Spinal cord (tissue), 10 donors: ENCODE measurements at places on chromosomes 2 and 18.

GRCh38 chr2:106020821-106021661 lies 173.1 kb downstream of the UXS1 start:
- DNase-seq, result peak; percentile 59

DNA sequence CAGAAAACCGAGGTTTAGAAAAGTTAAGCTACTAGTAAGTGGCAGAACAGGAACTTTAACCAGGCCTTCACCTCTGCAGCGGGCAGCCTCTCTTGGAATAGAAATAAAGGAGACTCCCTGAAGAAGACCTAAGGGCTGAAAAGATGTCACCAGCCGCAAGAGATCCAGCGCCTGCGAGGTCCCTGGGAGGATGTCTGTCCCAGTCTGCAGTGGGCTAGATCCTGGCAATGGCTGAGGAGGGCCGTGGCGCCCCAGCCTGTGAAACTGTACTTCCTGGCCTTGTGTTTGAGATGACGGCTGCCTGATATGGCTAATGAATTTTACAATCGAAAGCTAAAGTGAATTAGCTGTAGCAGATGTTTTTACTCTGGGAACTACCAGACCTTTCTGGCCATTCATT lies 300.6 kb upstream of the SALL3 start:
- DNase-seq, result no peak

DNA sequence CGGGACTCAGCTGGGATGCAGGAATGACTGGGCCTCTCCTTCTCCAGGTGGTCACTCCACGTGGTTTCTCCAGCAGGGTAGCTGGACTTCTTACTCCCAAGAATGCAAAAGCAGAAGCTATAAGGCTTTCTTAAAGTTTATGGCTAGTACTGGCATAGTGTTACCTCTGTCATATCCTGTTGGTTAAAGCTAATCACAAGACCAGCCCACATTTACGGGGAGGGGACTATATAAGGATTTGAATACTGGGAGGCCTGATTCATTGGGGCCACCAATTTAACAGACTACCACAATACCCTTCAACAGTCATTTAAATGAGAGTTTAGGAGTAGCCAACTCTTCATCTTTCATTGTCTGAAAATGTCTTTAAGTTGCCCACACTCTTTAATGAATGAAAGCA lies 94.4 kb upstream of the TSPYL6 start:
- no peak for DNase-seq

DNA sequence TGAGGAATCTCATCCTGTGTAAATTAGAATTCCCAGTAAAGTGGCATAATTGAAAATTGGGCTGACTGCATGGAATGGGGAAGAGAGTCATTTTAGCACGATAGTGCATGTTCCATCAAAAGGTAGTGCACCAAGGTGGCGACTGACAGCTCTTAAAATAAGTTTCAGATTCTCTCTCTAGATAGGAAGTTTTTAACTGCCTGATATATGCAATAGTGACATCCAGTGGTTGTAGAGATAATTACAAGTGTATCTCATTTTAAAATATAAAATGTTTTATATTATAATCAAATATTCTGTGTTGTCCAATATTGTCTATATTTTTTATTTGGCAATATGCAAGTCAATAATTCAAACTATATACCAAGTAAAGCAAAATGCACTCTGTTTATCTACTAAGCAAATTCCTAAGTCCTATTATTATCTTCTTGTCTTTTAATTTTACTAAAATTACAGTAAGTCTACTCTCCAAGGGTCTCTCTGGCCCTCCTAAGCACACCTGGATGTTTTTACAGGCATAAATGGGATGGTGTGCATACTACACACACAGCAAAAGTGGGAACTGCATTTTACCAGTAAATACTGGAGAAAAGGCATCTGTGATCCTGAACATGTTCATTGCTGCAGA lies 397.7 kb upstream of the HNRNPA3 start:
- no peak for DNase-seq

- DNase-seq, result no peak
Observed at GRCh38 chr2:172248381-172248780, 145.7 kb upstream of the DLX2 start.

GRCh38 chr2:40734797-40735196 lies 282.9 kb upstream of the SLC8A1 start:
- no peak for DNase-seq

DNA sequence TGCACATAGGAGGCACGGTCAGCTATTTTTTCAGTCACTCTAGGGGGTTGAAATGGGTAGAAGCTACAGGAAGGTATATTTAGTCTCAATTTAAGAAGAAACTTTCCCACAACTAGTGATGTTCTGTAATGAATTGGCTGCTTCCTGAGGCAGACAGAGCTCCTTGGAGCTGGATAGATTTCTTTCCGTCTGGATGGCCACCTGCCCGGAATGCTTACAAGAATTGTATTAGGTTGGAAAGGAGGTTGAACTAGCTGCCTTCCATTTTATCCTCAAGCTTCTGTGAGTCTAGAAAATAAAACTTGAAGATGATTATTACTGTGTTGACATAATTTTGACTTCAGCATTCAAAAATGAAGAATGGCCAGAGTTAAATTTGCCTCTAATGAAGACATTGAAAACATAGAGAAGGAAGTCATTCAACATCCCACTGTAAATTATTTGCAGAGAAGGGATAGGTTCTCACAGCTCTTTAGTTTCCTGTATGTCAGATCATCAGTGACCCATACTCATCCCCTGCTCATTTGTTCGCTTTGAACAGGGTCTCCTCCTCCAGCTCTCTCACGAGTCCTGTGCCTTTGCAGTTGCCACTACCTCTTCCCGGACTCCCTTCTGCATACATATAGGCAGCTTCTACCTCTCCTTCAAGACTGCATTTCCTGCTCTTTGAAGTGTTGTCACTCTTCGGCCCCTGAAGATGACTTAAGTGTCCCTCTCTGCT lies 88.8 kb downstream of the CRIM1 start:
- DNase-seq, result no peak

GRCh38 chr2:231222318-231223000 lies 24.0 kb downstream of the ARMC9 start:
- no peak for DNase-seq

DNA sequence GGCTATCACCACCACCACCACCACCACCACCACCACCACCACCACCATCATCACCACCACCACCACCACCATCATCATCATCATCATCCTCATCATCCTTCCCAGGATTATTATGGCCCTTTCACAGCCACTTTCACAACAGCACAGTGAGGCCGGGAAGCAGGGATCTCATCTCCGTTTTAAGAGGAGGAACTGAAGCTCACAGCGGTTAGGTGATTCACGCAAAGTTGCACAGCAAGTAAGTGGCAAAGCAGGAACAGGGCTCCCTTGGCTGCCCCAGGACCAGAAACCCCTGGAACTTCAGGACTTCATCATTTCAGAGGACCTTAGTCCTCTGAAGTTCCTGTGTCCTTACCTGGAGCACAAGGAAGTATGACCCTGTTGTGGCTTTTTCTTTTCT lies 26.8 kb downstream of the MRPL35 start:
- no peak for DNase-seq

GRCh38 chr18:76259096-76259495 lies 235.9 kb downstream of the ZNF516 start:
- no peak for DNase-seq

DNA sequence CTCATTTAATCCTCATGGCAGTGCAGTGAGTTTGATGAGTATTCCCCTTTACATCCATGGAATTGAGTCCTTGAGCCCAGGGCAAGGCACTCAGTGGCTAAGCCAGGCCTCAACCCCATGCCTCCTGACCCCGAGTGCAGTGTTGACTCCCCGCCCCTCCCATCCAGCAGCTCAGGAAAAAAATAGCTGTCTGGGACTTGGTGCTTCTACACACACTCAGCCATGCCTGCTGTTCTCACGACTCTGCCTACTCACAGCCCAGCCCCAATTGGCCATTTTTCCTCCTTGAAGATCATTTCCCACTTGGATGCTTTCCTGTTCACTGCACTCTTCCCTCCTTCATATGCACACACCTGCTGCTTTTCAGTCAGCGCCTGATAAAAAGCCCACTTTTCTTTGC lies 8.8 kb downstream of the FOSL2 start:
- DNase-seq, result no peak

GRCh38 chr2:136006658-136007057 lies 21.2 kb upstream of the DARS1 start:
- no peak for DNase-seq

DNA sequence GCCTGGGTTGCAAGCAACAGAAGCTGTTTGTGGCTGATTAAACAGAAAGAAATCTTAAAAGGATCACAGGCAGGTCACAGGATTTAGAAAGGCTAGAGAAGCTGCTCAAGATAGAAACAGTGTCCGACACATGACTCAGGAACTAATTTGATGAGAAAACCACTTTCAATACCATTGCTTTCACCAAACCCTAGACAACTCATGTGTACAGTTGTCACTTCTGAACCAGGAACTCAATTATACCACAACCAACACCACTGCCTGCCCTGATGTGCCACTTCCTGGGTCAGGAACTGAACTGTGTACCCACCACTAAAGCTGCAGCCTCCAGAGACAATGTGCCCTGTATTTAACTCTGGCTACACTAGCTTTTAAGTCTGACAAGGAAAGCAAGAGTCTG lies 56.0 kb downstream of the TMEM247 start:
- DNase-seq, result no peak

- DNase-seq, result no peak
Observed at GRCh38 chr18:5894611-5895298, 567 bp downstream of the TMEM200C start.

- no peak for DNase-seq
Observed at GRCh38 chr2:2641541-2642410, 310.7 kb upstream of the MYT1L start.

GRCh38 chr2:215727507-215728503 lies 285.5 kb downstream of the MREG start:
- DNase-seq, result no peak

- DNase-seq, result no peak
Observed at GRCh38 chr2:127669056-127669455, 6.3 kb downstream of the LIMS2 start.

GRCh38 chr2:15765686-15766302 lies 174.1 kb downstream of the DDX1 start:
- no peak for DNase-seq

DNA sequence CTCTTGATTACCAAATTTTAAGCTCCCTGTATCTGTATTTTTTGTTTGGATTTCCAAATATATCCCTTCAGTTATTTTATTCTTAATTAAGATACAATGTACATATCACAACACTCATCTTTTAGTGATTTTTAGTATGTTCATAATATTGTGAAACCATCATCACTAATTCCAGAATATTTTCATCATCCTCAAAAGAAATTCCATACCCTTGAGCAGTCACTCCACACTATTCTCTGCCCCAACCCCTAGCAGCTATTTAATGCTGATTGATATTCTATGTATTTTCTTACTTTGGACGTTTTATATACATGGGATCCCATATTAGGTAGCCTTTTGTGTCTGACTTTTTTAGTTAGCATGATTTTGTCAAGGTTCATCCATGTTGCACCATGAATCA lies 127.4 kb upstream of the SLC8A1 start:
- no peak for DNase-seq

DNA sequence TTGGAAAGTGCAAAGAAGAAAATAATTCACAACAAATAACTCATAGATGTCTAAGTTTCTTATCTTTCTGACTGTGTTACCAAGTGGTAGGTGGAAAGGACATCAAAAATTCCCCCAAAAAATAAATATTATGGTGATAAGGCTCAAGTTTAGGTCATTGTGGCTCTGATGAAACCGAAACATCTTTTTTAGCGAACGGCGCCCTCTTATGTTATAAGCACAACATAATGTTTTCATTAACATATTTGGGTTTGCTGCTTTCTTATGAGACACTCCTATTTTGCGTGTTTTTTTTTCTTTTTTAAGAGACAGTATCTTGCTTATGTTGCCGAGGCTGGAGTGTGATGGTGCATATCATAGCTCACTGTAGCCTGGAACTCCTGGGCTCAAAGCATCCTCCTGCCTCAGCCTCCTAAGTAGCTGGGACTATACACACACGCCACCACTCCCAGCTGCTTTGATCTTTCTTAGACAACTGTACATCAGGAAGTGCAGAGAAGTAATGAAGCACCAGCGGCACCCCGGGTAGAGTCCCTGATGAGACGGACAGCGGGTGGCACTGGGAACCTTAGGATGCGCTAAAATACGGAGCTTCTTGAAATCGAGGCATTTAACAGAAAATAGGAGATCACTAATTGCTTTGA lies 38.5 kb upstream of the SLC35G4 start:
- DNase-seq, result no peak

- peak; percentile 8 for DNase-seq
Observed at GRCh38 chr2:190182071-190182524, 119.6 kb upstream of the MSTN start.

- no peak for DNase-seq
Observed at GRCh38 chr2:220417503-220417902, 790.1 kb downstream of the SLC4A3 start.

DNA sequence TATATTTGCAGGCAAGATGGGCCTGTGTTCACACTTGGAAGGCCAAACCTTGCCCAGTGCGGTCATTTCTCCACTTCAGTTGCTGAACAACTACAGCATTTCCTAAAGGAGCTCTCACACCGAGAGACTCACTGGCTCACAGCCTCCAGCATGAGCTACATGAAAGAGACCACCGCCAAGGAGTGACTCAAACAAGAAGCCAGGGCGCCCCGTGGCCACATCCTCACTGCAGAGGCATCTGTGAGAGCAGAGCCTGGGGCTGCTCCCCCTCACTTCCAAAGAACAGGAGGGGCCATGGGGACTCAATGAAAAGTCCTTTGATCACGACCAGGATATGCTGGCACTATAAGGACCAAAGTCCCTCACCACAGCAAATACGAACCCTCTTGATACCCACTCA lies 50.0 kb downstream of the TMEM163 start:
- no peak for DNase-seq

GRCh38 chr2:70942396-70943204 lies 6.9 kb downstream of the ATP6V1B1 start:
- DNase-seq, result no peak

DNA sequence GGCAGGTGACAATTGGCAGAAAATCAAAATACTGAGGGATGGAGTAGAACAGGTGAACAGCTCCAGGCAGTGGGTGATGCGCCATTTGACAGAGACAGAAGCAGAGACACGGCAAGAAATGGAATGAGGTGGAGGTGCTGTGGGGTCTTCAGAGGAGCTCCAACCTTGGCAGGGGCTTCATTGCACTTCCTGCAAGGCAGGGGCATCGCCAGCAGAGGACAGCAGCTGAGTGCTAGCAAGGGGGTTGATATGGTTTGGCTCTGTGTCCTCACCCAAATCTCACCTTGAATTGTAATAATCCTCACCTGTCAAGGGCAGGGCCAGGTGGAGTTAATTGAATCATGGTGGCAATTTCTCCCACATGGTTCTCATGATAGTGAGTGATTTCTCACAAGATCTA lies 42.8 kb downstream of the CCDC68 start:
- DNase-seq, result no peak

GRCh38 chr18:57819119-57819518 lies 16.0 kb upstream of the ATP8B1 start:
- DNase-seq, result no peak

- DNase-seq, result peak; percentile 40
Observed at GRCh38 chr2:199739413-199740110, 111.4 kb downstream of the FTCDNL1 start.

GRCh38 chr2:137521653-137522619 lies 442.3 kb upstream of the HNMT start:
- no peak for DNase-seq

GRCh38 chr18:36365836-36366775 lies 68.6 kb downstream of the FHOD3 start:
- DNase-seq, result no peak

- no peak for DNase-seq
Observed at GRCh38 chr2:55357164-55357563, 62.5 kb downstream of the CCDC88A start.

GRCh38 chr2:136424112-136424511 lies 306.2 kb upstream of the CXCR4 start:
- no peak for DNase-seq

- DNase-seq, result no peak
Observed at GRCh38 chr2:239601201-239601851, 200.5 kb upstream of the HDAC4 start.

- DNase-seq, result no peak
Observed at GRCh38 chr2:200624658-200625057, 38.8 kb downstream of the AOX1 start.
